ENCODE measurements at places on chromosomes 3 and 15.

GRCh38 chr15:27695726-27696125, 403.4 kb downstream of the OCA2 start:
- no peak for DNase-seq

- no peak for DNase-seq
Observed at GRCh38 chr3:47476330-47476626, 537 bp upstream of the SCAP start.

GRCh38 chr3:187261541-187261969, 30.0 kb downstream of the MASP1 start:
- no peak for DNase-seq

GRCh38 chr3:8882171-8882593, 81.1 kb downstream of the RAD18 start:
- no peak for DNase-seq

GRCh38 chr3:59133311-59133710, 83.5 kb upstream of the CFAP20DC start:
- no peak for DNase-seq

GRCh38 chr3:141076797-141077571, 25.8 kb downstream of the SPSB4 start:
- no peak for DNase-seq
